ENCODE measurements at places on chromosomes 3 and 15. TPM values are rescaled to one million over a fixed set of nuclear protein-coding genes. Genes with fewer than 3 reads are reported as not detected.

The SLC9C1 gene
- total RNA-seq = not detected

The CSPG4 gene
- total RNA-seq = 4.5 TPM

The DLL4 gene
- total RNA-seq = 26.3 TPM

The ADAMTS17 gene
- total RNA-seq = 11.5 TPM

- DNase-seq = no peak
These were observed 295.1 kb upstream of the PROK2 start for GRCh38 chr3:72080095-72080494.

Measured in spleen (tissue), 13 donors.